Immature natural killer cell (primary cell): ENCODE measurements at places on chromosomes 2 and 18. TPM values are rescaled to one million over a fixed set of nuclear protein-coding genes. Genes with fewer than 3 reads are reported as not detected.

SERPINB10 gene
- not detected for polyA plus RNA-seq

ATRAID gene
- polyA plus RNA-seq = 391 TPM

DNA sequence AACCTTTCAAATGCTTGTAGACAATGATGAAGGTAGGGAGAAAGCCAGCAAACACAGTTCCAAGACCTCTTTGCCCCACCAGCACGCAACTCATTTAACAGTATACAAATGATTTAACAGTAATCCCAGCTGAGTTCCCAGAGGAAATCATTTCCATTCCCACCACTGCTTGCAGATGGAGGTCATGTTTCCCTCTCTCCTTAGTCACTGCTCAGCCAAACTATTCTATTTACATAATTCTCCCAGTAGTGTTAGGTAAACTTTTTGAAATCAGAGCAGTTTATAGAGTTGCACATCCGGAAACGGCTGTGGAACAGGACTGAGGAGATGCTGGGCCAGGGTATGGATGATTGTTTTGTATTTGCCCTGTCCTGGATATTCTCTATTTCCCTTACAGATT is 328.5 kb downstream of the FIGN start:
- no peaks in the 10 kb centered on the region for H3K4me1 ChIP-seq
- no peak overlapping the region for H3K4me3 ChIP-seq
- no peak for DNase-seq
- H3K27me3 ChIP-seq = peaks cover 1% of the 10 kb centered on the region
- H3K36me3 ChIP-seq = no peaks in the 10 kb centered on the region

DNA sequence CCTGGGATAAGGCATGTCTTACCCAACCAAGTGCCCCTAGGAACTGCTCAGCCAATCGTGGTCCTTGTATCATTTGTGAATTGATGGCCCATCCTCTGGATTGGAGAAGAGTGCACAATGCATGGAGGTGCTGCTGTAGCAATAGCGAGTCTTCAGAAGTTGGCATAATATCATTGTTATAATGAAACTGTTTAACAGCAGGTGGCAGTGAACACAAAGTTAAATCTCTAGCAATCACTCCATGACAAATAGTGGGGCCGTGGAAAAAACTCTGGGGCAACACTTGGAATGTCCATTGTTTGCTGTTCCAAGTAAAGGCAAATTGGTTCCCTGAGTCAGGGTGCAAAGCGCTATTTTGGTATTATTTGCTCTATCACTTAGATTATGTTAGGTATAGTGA is 11.4 kb downstream of the REG1A start:
- H3K4me1 ChIP-seq = no peaks in the 10 kb centered on the region
- H3K4me3 ChIP-seq = no peak overlapping the region
- no peak for DNase-seq
- H3K27ac ChIP-seq = no peak overlapping the region

DNA sequence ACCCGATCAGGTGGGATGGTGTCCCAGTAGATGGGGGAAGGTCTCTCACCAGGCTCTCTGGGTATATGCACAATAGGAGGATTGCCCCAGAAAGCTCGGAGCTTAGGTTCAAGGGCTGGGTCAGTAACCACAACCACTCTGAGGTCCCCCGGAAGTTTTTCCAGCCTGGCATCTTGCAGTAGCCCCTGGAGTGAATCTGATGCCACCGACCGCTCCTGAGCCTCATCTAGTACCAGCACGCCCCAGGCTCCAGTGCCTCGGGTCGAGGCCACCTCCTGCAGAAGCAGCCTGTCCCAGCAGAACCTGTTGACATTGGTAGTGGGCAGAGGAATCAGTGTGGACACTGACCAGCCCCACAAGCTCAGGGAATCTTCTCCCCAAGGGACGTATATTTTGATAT is 2.0 kb downstream of the DQX1 start:
- H3K36me3 ChIP-seq = peaks cover 21% of the 10 kb centered on the region
- peaks cover 4% of the 10 kb centered on the region for H3K27me3 ChIP-seq
- DNase-seq = no peak
- H3K4me1 ChIP-seq = peaks cover 20% of the 10 kb centered on the region
